CD4-positive, alpha-beta memory T cell (primary cell): ENCODE measurements at places on chromosomes 2 and 18.

DNA sequence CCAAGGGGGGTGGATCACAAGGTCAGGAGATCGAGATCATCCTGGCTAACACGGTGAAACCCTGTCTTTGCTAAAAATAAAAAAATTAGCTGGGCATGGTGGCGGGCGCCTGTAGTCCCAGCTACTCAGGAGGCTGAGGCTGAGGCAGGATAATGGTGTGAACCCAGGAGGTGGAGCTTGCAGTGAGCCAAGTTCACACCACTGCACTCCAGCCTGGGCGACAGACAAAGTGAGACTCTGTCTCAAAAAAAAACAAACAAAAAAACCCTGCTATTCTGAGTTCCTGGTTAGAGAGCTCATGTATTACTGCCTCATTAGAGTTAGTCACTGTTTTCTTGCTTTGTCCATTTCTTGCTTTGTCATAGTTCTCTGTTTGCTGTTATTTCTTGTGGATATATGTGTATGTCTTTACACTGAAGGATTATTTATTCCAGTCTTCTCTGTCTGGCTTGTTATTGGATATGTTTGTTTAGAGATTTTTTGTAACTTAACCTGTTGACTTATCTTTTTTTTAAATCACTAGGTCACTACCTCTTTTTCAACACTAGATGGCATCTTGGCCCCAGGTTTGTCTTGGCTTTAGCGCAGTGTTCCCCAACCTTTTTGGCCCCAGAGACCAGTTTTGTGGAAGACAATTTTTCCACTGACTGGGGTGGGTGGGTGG lies 17.0 kb downstream of the TTLL4 start:
- no peak for DNase-seq

DNA sequence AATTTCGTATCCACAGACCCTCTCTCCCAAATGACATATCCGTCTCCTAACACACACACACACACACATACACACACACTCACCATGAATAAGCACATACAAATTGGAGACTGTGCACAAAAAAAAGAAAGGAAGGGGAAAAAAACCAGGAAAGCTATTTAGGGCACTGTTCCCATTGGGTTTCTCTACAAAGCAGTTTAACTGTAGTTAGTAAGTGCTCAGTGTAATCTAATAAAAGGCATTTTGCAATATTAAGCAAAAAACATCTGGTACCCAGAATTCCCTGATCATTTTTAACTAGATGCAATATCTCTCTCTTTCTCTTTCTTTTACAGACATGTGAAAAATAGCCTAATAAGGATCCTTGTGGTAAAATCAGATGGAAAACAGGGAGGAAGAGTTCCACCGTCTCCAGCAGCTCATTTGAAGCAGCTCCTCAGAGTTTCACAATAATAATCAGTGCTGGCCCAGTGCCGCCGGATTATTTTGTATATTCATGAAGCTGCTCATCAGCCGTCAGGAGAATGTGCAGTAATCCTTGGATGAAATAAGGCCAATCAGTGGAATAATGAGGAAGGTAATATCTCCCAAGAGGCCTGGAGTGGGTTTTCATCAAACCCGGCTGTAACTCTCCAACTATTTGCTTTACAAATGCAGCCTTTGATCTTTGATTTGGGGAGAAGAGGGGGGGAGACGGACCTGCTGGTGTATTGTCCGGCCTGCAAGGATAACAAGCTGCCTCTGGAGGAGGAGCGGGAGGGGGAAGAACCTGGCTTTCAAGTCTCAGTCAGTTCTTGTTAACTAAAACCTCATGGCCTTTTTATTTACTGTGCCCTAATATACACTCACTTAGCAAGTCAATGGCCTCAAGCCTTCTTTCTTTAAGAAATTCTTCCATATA lies 227.6 kb upstream of the SMIM21 start:
- no peak for DNase-seq

DNA sequence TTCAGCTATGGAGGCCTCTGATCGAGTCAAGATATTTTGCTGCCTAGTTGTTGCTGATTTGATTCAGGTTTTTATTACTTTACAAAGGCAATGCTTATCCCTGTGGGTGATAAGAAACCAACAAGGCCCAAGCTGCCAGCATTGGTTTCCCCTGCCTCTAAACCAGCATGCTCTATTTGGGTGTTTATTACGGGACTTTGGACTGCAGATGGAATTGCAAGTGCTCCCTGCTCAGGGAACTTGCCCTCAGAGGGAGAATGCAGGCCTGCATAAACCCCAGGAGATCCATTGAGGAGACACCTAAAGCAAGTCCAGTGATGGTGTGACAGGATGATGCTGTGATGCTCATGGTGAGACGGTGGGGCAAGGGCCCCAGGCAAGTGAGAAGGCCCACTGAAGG lies 172.1 kb downstream of the VAPA start:
- no peak for DNase-seq

- no peak for DNase-seq
These were observed 559 bp downstream of the REG3G start for GRCh38 chr2:79026061-79026460.

DNA sequence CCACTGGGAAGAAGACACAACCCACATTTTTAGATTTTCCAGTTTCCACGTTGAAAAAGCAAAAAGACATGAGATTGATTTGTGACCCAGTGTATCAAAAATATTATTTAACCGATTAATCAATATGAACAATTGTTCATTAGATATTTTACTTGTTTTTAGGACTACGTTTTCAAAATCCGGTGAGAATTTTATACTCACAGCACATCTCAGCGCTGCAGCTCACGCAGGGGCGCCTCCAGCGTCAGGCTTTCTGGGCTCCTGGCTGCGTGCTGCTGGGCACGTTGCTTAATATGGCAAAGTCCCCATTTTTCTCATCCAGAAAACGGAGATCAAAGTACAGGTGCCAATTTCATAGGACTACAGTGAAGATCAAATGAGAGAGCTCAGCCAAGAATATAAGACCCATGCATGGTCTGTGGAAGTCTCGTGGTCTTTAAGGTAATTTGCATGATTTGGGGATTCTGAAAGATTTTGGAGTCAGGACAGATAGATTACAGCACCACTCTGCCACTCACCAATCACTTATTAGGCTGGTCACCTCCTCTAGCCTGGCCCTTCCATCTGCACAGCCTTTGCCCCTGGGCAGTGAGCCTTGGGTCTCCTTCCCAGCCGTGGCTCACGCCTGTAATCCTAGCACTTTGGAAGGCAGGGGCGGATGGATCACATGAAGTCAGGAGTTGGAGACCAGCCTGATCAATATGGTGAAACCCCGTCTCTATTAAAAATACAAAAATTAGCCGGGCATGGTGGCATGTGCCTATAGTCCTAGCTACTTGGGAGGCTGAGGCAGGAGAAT lies 36.2 kb downstream of the PTPN18 start:
- no peak for DNase-seq

GRCh38 chr2:237712477-237713377 lies 85.3 kb downstream of the LRRFIP1 start:
- no peak for DNase-seq

- no peak for DNase-seq
These were observed 315.5 kb downstream of the RPRM start for GRCh38 chr2:153163055-153163454.

DNA sequence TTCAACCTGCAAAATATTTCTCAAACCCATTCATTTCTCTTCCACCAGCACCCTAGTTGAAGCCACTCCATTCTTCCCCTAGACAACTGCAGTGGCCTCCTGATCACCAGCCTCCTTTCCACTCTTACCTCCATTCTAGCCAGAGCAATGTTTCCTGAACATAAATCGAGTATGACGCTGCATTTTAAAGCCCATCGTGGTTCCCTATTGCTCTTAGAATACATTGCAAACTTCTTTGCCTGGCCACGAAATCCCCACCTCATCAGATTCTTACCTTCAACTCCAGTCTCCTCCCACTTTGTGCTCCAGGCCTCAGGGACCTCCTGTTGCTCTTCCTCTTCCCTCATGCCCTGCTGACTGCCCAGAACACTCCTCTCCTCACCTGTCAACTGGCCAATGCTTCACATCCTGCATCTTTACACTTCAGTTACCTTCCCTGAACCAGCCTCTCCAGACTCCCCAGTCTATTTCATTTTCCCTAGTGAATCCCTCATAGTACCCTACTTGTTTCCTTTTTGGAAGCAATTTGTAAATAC lies 176.5 kb upstream of the CTAGE1 start:
- no peak for DNase-seq

DNA sequence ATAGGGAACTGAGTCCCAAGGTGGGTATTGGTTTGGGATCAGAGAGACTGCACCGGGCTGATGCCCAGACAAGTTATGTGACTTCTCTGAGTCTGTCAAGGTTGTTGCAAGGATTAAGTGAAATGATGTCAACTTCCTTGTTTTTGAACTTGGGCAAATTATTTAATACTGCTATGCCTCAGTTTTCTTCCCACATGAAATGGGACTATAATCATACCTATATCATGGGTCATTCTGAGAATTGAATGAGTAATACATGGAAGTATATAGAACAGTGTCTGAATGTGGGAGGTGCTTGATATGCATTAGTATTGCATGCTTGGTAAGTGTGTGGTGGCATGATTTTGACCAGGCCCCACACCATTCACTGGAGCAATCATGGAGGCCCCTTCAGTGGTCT lies 99.0 kb downstream of the PRKCE start:
- no peak for DNase-seq

DNA sequence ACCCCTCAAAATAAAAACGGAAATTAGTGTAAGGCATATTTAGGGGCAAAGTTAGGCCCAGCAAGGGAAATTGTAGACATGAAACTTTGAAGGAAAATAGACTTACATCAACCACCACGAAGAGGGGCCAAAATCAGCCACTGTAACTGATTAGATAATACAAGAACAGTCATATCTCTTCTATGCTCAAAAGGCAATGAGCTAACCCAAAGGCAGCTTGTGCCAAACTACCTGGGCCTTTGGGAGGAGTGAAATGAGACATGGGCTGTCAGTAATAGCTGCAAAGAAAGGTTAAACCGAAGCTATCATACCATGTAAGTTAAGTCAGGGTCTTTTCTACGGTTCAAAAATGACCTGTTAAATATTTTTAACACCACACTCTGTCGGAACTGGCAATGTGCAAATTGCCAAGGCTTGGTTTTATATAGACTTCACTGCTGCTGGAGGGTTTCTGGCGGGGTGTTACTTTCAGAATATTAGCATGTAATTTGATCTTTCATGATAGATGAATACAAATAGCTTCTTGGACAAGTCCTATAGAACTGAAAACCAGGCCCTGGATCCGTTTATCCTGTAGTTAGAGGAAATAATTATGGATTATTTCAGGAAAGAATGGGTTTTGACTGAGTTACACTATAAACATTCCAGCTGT lies 69.6 kb downstream of the ACVR1 start:
- DNase-seq, result no peak

DNA sequence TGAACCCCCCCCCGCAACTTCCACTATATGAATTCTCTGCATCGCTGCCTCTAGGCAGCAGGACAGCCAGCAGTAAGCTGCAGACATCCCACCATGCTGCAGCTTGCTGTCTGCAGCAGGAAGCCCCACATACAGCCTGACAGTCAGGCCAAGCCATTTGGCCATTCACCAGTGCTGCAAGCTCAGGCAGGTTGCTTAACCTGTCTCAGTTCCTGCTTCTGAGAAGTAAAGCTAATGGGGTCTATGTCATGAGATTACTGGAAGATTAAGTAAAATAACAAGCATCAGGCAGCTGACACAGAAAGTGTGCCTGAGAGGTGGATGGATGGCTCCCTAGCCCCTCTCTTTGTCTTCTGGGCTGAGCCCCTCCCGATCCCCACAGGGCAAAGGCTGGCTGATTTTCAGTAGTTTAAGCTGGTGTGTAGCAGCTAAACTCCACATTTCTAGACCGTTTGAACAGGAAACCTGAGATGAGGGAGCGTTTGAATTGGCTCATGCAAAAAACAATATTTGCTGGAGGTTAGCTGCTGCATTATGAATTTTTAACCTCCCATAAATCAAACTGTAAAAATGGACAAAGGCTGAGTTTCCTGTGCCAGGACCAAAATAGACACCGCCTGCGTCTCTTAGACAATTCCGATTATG lies 193.8 kb upstream of the ARL4C start:
- no peak for DNase-seq

GRCh38 chr2:70785137-70785911 lies 5.1 kb downstream of the FIGLA start:
- DNase-seq, result no peak
